ENCODE measurements at places on chromosomes 13 and 19.

DNA sequence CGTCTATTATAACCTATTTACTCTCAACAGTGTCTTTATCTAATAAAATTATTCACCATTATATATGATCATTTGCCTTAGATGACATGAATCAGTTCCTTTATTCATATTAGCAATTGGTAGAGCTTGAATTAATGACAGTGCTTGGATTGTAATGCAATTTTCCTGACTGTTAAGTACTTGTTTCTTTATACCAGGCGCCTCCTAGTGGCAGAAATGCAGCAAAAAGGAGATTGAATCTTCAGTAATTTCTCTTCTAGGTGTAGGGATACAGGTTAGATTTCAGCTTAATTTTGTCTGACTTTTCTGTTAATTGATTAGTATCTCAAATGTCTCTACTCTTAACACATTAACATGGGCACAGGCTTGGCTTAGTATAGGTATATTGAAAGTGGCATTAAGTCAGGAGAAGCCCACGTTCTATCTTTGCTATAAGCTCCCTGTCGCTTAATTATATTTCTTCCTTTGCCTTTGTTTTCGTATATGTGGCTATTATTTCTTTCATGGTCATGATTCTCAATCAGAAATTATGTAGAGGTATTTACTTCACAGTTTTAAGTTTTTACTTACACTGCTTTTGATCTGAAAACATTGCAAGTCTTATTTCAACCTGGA is 9.1 kb upstream of the LHFPL6 start:
- peak; percentile 22 for DNase-seq

- DNase-seq: no peak
Measured at GRCh38 chr13:40496035-40496810, 170.2 kb downstream of the FOXO1 start.

GRCh38 chr13:41220401-41220800 is 26.0 kb upstream of the KBTBD7 start:
- no peak for DNase-seq

DNA sequence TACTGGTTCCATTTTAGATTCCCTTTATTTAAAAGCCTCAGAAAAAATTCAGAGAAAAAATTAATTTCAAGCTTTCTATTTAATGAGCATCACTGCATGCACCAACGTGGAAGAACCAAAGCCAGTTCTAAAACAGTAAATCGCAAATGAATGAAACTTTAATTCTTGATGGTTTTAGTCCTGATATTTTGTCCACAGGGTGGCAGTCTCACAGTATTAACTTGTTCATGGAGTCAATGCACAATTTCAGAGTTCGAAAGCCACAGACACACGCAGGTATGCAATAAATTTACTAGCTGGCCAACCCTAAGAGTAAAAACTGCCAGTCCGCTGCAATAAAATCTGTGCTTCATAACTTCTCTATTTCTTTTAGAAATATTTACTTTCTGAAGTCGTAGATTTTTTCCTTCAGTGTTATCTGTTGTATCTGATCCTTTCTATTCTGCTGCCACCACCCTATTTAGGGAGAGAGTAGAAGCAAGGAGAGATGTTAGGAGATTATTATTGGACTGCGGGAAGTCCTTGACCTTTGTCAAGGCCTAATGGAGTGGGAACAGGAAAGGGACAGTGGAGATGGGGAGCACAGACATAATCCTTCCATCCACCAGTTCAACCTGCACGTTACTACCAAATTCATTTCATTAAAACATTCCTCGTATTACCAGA is 7.0 kb upstream of the WBP4 start:
- no peak for DNase-seq

- DNase-seq: no peak
Measured at GRCh38 chr13:85282876-85283275, 516.3 kb downstream of the SLITRK6 start.

GRCh38 chr13:24716446-24716845 is 36.2 kb downstream of the ATP12A start:
- no peak for DNase-seq

DNA sequence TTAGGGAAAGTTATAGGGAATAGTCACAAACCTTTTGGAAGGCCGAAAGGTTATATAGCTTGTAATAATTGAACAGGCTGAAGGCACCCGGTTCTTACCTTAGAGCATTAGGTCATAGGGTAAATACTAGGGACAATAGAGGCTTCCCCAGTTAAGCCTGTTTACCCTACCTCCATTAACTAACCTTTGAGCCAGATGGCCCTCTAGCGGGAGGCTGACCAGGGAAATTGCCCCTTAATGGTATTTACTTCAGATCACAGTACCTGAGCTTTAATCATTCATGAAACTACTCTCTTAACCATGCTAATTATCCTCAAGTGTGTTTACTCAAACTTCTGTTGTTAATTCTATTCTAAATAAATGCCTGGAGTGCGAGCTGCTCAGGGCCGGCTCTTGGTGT is 20.4 kb upstream of the ZNF83 start:
- DNase-seq: no peak

GRCh38 chr13:76622315-76623040 is 263.7 kb downstream of the KCTD12 start:
- no peak for DNase-seq

DNA sequence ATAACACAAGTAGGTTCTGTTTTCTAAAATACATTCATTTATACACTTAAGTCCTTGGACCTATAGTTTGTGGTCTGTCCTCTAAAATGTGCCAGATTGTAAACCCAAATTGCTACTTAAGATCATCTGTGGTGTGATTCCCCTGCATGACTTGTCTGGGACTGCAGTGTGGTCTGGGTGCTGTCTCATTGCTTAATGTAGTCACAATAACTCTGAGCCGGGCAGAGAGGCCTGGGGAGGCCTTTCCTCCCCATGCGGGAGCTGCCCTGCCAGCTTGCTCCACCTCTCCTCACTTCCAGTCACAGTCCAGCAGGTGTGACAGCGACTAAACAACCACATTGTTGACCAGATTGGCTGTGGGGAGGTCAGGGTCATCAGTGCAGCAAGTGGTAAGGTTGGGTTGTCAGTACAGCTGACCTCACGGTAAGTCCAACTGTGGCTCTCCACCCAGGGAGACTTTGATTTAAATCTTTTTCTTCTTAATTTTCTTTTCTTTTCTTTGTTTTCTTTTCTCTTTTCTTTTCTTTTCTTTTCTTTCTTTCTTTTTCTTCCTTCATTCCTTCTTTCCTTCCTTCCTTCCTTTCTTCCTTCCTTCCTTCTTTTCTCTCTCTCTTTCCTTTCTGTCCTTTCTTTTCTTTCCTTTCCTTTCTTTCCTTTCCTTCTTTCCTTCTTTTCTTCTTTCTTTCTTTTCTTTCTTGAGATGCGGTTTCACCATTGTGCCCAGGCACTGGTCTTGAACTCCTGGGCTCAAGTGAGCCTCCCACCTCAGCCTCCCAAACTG is 4.4 kb upstream of the TUBA3C start:
- DNase-seq: no peak

DNA sequence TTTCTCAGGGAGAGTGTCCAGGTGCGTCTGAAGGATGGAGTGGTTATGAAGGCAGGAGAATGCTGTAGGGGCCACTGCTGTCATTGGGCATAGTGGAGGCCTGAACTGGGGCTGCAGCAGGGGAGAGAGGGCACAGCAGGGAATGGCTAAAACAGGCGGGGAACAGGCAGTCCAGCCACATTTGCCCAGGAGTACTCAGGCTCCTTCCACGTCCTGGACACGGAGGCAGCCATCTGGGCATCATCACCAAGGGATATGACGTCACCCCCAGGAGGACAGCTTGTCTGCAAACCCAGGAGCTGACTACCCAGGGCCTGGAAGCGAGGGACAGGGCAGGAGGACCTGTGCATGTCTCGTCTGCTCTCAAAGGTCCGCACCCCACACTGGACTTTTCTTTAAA is 22.2 kb downstream of the VSTM2B start:
- DNase-seq: no peak

GRCh38 chr13:51590971-51591627 is 6.8 kb downstream of the WDFY2 start:
- no peak for DNase-seq

GRCh38 chr13:49248622-49249002 is 887 bp downstream of the CDADC1 start:
- DNase-seq: no peak

- no peak for DNase-seq
Measured at GRCh38 chr13:75341028-75341427, 140.9 kb downstream of the TBC1D4 start.

DNA sequence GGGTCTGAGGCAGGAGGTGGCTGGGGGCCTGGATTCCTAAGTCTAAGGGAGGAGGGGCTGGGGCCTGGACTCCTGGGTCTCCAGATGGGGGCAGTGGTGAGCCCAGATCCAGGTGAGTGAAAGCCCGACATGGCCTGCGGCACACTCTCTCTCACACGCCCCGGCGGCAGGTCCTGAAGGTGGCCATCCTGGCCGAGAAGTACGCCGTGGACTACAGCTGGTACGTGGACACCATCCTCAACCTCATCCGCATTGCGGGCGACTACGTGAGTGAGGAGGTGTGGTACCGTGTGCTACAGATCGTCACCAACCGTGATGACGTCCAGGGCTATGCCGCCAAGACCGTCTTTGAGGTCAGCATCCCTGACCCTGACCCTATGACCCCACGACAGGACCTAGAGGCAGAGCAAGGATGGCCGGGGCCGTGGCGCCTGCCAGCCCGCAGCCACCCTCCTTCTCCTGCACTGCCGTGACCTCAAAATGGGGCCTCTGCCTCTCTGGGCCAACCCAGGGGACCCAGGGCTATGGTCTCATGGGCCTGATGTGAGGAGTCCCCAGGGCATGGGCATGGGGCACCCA is 13.2 kb downstream of the FUZ start:
- no peak for DNase-seq

- DNase-seq: no peak
Measured at GRCh38 chr13:73960474-73960873, 173.7 kb downstream of the KLF12 start.

DNA sequence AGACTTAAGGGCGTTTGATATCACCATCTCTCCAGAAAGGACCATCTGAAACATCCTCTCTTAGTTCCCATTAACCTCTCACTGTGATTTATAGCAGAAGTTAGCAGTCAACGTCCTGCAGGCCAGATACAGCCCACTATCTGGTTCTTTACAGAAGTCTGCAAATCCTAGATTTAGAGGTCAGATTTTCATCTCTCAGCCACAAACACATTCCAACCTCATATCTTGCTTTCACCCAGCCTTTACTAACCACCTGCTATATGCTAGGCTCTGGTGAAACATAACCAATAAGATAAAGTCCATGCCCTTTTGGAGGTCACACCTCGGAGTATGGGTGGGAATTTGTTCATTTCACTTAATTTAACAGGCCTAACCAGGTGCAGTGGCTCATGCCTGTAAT is 76.8 kb upstream of the CACNA1A start:
- no peak for DNase-seq

DNA sequence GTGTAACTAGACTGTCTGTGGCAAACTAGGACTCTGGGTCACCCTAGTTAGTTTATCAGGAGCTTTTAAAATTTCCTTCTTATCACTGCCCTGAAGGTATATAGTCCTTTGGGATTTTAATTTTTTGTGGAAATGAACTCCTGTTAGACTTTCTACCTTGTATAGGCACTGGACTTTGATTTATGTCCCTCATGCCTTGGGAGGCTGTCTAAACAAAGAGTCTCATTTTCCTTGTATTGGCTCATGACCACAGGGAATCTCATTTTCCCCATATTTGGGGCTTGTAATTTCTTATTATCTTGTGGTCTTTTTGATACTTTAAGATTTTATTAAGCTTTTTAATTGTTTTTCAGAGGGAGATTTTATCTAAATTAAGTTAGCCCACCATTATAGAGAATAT is 21.4 kb downstream of the KCTD4 start:
- DNase-seq: no peak

DNA sequence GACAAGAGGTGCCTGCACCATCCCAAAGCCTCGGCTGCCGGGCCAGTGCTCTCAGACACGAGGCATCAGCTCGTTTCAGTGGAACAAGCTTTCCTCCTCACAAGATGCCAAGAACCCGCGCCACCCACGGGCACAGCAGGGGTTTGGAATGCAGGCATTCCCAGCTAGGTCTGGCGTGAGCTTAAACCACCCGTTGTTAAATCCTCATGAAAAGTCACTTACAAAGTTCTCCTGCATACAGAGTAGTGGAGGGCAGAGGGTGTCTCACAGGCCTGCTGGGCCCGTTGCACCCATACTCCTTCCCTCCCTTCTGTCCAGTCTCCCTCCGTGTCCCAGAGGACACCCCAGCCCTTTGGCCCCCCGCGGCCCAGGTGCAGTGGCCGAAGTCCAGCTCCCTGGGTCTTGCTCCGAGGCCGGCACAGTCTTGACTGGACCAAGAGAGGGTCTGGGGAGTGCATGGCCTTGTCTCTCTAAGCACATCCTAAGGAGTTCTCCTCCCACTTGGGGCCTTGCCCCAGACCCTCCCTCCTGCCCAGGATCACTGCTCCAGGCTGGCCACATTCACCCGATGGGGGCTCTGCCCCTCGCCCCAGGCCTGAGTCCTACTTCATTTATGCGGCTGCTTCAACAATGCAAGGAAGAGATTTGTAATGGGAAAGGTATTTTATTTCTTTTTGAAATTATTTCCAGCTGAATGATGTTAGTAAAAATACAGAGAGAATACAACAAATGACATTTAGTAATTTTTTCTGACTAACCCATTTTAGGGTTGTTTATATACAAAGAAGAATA is 35.2 kb upstream of the GRTP1 start:
- no peak for DNase-seq

DNA sequence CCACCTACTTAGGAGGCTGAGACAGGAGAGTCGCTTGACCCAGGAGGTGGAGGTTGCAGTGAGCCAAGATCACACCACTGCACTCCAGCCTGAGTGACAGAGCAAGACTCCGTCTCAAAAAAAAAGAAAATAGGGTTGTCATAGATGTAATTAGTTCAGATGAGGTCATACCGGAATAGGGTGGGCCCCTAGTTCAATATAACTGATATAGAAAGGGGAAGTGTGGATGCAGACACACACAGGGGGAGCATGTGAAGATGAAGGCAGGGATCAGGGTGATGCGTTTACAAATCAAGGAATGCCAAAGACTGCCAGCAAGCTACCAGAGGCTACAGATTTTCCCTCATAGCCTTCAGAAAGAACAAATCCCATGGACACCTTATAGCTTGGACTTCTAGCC is 24.3 kb upstream of the EEF1AKMT1 start:
- no peak for DNase-seq

DNA sequence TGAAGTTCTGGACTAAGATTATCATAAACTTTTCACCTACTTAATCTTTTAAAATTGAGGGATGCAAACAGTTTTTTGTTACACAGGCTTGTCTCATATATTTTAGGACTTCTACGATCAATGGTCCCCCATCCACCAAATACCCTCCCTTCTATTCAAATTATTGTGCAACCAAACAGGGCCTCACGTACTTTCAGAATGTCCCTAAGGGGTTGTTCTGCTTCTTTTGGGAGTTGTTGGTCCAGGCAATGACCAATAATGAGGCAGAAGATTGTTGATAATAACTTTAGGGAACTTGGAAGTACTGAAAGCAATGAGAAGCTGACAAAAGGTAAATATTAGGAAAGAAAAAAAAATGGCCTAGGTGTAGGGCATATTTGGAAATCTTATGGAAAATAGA is 2.9 kb downstream of the DNAJC15 start:
- no peak for DNase-seq

- DNase-seq: no peak
Measured at GRCh38 chr13:49082653-49083536, 107.2 kb downstream of the FNDC3A start.

GRCh38 chr19:535017-535835 is 3.7 kb downstream of the CDC34 start:
- DNase-seq: no peak

GRCh38 chr19:28443361-28443760 is 769.6 kb downstream of the UQCRFS1 start:
- DNase-seq: no peak
